ENCODE measurements at places on chromosomes 4 and X. TPM values are rescaled to one million over a fixed set of nuclear protein-coding genes. Genes with fewer than 3 reads are reported as not detected.

Gene MGARP
- polyA plus RNA-seq: 108 TPM

DNA sequence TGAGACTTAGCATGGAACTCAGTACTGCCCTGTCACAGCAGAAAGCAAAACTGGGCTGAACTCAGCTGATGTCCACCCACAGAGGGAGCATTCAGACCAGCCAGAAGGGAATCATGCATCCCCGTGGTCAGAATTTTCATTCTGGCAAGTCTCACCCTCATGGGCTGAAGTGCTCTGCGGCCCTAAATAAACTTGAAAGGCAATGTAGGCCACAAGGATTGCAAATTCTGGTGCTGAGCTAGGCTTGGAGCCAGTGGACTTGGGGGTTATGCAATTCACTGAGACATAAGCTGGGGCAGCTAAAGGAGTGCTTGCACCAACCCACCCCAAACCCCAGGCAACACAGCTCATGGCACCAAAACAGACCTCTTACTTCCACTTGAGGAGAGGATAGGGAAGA lies 494.1 kb downstream of the GABRG1 start:
- H3K4me1 ChIP-seq: no peaks in the 10 kb centered on the region
- no peak for DNase-seq
- H3K36me3 ChIP-seq: no peaks in the 10 kb centered on the region
- no peak overlapping the region for H3K4me3 ChIP-seq
- no peak overlapping the region for H3K27ac ChIP-seq
- no peaks in the 10 kb centered on the region for H3K27me3 ChIP-seq

Gene TLR1
- polyA plus RNA-seq: 10.1 TPM

GRCh38 chrX:110512341-110512740 lies 153.7 kb downstream of the RTL9 start:
- no peaks in the 10 kb centered on the region for H3K36me3 ChIP-seq
- H3K4me3 ChIP-seq: no peak overlapping the region
- H3K27ac ChIP-seq: no peak overlapping the region
- no peak for DNase-seq
- no peaks in the 10 kb centered on the region for H3K4me1 ChIP-seq

Gene GPRASP1
- polyA plus RNA-seq: 47.1 TPM

Gene PHKA1
- 4.6 TPM for polyA plus RNA-seq

DNA sequence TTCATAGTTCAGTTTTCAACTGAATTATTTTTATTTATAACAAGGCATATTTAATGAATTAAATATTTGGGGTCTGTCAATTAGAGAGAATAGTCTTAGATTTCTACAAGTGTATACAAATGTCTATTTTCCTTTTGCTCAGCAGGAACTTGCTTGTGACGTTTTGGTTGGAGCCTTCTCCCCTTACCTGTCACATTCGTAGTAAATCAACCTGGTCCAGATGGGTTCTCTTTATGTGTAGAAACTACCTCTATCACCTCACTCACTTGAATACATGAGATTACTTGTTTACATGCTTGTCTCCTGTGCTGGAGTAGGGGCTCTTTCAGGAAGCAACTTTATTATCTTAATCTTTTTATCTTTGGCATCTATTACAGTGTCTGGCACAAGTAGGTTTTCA lies 938.3 kb upstream of the IGFBP7 start:
- no peak overlapping the region for H3K27ac ChIP-seq
- H3K27me3 ChIP-seq: no peaks in the 10 kb centered on the region
- no peak for DNase-seq

Gene MAP9
- polyA plus RNA-seq: 1.9 TPM

Gene TMSB15C
- polyA plus RNA-seq: 11.3 TPM

GRCh38 chr4:102678107-102678506 lies 82.7 kb downstream of the MANBA start:
- H3K36me3 ChIP-seq: no peaks in the 10 kb centered on the region
- no peak for DNase-seq
- no peaks in the 10 kb centered on the region for H3K4me1 ChIP-seq
- no peak overlapping the region for H3K27ac ChIP-seq

Gene CSAG2
- polyA plus RNA-seq: not detected

DNA sequence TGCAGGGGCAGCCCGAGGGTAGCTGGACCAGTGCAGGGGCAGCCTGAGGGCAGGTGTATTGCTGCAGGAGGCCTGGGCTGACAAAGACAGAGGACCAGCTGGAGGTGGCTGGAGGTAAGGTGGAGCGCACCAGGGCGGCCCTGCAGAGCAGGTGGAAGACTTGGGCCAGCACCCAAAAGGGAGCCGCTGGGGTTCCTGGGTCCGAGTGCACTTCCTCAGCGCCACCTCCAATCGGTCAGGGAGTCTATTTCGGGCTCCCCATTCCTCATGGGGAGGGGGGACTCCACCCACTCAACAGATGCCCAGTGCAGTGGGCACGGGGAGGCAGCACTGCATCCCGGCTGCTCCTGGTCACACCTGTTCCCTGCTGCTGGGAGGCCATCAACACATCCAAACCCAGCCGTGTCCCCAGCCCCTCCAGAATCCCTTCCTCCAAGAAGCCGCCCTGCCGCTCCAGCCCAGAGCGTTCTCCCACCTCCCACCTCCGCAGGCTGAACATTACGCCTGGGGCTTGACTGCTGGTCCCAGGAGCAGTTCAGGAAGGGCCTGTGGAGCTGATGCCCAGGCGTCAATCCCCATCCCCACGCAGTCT lies 1.5 kb downstream of the LRPAP1 start:
- no peaks in the 10 kb centered on the region for H3K36me3 ChIP-seq
- no peak overlapping the region for H3K27ac ChIP-seq
- H3K4me3 ChIP-seq: peak overlapping the region; percentile 87
- DNase-seq: no peak
- no peaks in the 10 kb centered on the region for H3K27me3 ChIP-seq
- peaks cover 13% of the 10 kb centered on the region for H3K4me1 ChIP-seq

GRCh38 chr4:8731364-8731763 lies 138.8 kb downstream of the CPZ start:
- no peaks in the 10 kb centered on the region for H3K4me1 ChIP-seq
- no peaks in the 10 kb centered on the region for H3K36me3 ChIP-seq
- no peaks in the 10 kb centered on the region for H3K27me3 ChIP-seq
- no peak overlapping the region for H3K4me3 ChIP-seq
- DNase-seq: no peak

Gene NMU
- polyA plus RNA-seq: 0.28 TPM

DNA sequence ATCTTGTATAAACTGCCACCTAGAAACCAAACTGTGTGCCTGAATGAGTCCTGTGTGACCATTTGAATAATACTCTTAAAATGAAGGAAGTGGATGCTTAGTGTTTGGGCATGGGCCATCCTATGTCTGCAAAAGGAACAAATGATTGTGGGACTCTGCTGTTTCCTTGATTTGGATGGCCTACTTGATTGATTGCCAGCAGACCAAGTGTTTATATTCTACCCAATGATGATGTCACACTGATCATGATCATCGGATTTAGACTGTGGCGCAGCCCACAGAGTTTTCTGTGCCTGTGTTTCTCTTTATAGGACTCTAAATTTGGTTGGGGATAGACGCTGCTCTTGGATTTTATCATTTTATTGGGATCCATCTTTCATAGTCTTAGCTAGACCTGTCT lies 4.4 kb downstream of the SEPTIN11 start:
- no peak for DNase-seq
- H3K27ac ChIP-seq: no peak overlapping the region
- H3K4me3 ChIP-seq: no peak overlapping the region
- no peaks in the 10 kb centered on the region for H3K36me3 ChIP-seq
- H3K27me3 ChIP-seq: no peaks in the 10 kb centered on the region
- peaks cover 5% of the 10 kb centered on the region for H3K4me1 ChIP-seq

DNA sequence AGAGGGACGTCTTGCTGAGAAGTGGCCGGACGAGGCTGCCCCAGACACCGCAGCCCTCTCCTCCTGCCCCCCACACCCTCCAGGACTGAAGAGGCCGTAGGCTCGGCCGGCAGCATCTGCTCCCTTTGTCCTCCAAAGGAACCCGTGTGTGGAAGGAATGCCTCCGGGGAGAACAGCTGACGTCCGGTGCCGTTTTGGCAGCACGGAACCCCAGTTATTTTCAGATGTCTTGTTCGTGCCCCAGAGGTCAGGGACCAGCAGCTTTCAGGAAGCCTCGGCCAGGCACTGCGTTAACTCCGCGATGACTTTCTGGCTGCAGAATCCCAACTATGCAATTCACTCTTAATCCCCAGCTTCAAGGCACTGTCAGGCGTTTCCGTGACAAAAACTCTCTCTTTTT lies 10.9 kb upstream of the PPP2R3B start:
- H3K27me3 ChIP-seq: no peaks in the 10 kb centered on the region
- peaks cover 1% of the 10 kb centered on the region for H3K4me1 ChIP-seq
- H3K4me3 ChIP-seq: no peak overlapping the region
- H3K27ac ChIP-seq: no peak overlapping the region
- H3K36me3 ChIP-seq: no peaks in the 10 kb centered on the region

Gene NAP1L5
- 16.3 TPM for polyA plus RNA-seq

DNA sequence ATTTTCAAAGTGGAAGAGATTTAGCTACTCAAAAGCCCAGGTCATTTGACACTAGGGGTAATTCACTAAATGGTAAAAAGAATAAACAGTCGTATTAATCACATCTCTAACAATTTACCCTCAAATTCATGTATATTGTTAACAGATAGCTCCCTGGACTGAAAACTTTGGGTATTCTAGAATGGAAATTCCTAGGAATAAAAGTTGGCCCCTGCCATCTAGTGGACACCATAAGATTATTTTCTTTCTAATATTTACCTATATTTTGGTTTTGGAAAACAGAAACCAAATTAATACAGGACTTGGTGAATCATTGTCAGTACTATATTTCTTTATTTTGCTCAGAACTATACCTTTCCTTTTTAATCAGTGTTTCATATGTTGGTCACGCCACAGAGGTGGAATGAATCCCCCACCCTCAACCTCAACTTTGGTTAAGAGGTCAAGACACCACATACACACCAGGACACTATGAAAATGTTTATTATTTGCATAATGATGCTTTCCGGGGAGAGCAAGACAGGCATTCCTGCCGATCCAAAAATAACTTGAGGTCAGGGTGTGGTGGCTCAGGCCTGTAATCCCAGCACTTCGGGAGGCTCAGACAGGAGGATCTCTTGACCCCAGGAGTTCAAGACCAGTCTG lies 96.2 kb upstream of the APOOL start:
- DNase-seq: no peak
- no peaks in the 10 kb centered on the region for H3K36me3 ChIP-seq
- no peaks in the 10 kb centered on the region for H3K4me1 ChIP-seq
- H3K4me3 ChIP-seq: no peak overlapping the region
- no peaks in the 10 kb centered on the region for H3K27me3 ChIP-seq
- no peak overlapping the region for H3K27ac ChIP-seq
